ENCODE measurements at places on chromosomes 7 and 10. TPM values are rescaled to one million over a fixed set of nuclear protein-coding genes. Genes with fewer than 3 reads are reported as not detected.

HOXA10 gene
- not detected for total RNA-seq

AOAH gene
- total RNA-seq = not detected

CALHM1 gene
- total RNA-seq = not detected

ASL gene
- total RNA-seq = 37.9 TPM

PRKRIP1 gene
- 14.7 TPM for total RNA-seq

STOX1 gene
- total RNA-seq = not detected

CLCN1 gene
- under 0.01 TPM for total RNA-seq

NAT16 gene
- total RNA-seq = not detected

GHRHR gene
- total RNA-seq = not detected

EVX1 gene
- total RNA-seq = not detected

EN2 gene
- total RNA-seq = not detected

TEX47 gene
- not detected for total RNA-seq

HOXA3 gene
- total RNA-seq = not detected

ADCY1 gene
- 1.0 TPM for total RNA-seq

PIP gene
- total RNA-seq = not detected

TSPAN15 gene
- 12.1 TPM for total RNA-seq

FAM131B gene
- 0.53 TPM for total RNA-seq

OR2A7 gene
- total RNA-seq = 0.53 TPM

FXYD4 gene
- total RNA-seq = not detected

HOGA1 gene
- 0.13 TPM for total RNA-seq

RASA4B gene
- 0.79 TPM for total RNA-seq

CPA2 gene
- not detected for total RNA-seq

MACC1 gene
- 19.2 TPM for total RNA-seq

ZNF425 gene
- 3.7 TPM for total RNA-seq

ADAP1 gene
- 45.3 TPM for total RNA-seq

PTPRN2 gene
- total RNA-seq = 2.8 TPM

LRRC18 gene
- not detected for total RNA-seq

CTNNA3 gene
- total RNA-seq = not detected

NODAL gene
- not detected for total RNA-seq

UCMA gene
- total RNA-seq = not detected

DEPP1 gene
- 0.26 TPM for total RNA-seq

IFIT5 gene
- total RNA-seq = 5.3 TPM

CNTNAP2 gene
- 0.26 TPM for total RNA-seq

ANKRD1 gene
- total RNA-seq = not detected

AQP1 gene
- total RNA-seq = not detected

PLEKHA8 gene
- 17.0 TPM for total RNA-seq

LUC7L2 gene
- 52.7 TPM for total RNA-seq

GSTO2 gene
- 29.2 TPM for total RNA-seq

SKIDA1 gene
- under 0.01 TPM for total RNA-seq

IMMP2L gene
- 19.0 TPM for total RNA-seq

EPHA1 gene
- 51.5 TPM for total RNA-seq

MET gene
- 156 TPM for total RNA-seq

FRMPD2 gene
- under 0.01 TPM for total RNA-seq

NIPSNAP2 gene
- 54.4 TPM for total RNA-seq

DGKI gene
- under 0.01 TPM for total RNA-seq

SH2D4B gene
- under 0.01 TPM for total RNA-seq

CNPY1 gene
- not detected for total RNA-seq

Data from bronchial epithelial cell (primary cell).